ENCODE measurements at places on chromosomes 6 and 20.

DNA sequence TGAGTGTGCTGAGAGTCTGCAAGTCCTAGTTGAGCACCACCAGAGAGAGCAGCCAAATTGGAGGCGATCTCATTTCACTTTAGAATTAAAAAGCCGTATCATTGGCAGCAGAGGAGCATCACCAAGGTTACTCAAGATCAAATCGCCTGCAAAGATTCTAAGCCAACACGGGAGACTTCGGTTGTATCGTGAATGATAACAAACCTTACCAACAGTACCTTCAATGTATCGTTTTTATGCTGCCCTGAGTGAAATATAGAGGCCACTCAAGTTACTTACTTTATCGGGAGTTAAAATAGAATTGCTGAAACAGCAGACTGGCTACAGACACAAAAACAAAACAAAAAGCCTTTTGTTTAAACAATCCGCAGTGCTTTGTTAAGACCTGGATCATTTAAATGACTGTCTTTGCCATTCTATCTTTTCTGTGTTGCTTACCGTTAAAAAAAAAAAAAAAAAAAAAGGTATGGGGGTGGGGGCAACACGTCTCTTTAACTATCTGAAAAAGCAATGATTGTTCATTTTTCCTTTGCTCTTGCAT, 14.2 kb downstream of the NHSL1 start:
- DNase-seq = no peak

- no peak for DNase-seq
Observed at GRCh38 chr6:111803371-111803770, 69.9 kb downstream of the FYN start.

- DNase-seq = no peak
Observed at GRCh38 chr20:35473684-35474083, 18.3 kb downstream of the CEP250 start.

DNA sequence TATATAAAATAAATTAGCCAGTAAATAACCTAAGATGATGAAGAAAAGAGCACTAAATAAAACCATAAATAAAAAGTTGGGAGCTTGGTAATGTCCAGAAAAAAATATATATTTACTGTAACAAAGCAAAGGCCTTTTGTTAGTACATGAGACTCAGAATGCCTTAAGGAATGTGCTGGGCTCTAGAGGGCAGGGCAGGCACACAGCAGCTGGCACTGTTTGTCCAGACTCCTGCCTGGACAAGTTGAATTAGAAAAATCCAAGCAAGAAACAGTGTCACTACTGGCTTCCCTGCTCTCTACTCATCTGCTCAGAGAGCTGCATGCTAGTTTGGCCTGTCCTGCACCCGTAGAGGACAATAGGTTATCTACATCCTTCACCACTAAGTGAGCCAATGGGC, 8.8 kb downstream of the DEFB129 start:
- peak; percentile 4 for DNase-seq

DNA sequence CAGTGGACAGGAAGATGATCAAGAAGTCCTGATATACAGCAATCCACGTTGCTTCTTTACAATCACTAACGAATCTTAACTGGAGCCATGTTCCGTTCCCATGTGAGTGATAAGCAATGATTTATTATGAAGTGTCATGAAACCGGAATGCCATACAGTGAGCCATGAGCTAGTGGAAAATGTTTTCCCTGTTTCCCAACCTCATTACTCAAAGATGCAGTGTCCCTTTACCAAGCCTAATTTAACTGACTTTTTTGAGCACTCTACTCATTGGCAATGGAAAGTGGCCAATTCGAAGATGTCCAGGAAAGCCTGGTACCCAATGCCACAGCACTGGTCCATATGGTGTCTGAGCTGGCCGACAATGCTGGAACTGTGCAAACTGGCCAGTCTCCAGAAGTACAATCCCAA, 148.3 kb downstream of the ZNF217 start:
- no peak for DNase-seq

GRCh38 chr20:10339609-10340008, 94.4 kb downstream of the MKKS start:
- no peak for DNase-seq
